Activated gamma-delta T cell treated with Interleukin-2 at 50 U/mL for 16 hours (primary cell): ENCODE measurements at places on chromosomes 1 and 21.

DNA sequence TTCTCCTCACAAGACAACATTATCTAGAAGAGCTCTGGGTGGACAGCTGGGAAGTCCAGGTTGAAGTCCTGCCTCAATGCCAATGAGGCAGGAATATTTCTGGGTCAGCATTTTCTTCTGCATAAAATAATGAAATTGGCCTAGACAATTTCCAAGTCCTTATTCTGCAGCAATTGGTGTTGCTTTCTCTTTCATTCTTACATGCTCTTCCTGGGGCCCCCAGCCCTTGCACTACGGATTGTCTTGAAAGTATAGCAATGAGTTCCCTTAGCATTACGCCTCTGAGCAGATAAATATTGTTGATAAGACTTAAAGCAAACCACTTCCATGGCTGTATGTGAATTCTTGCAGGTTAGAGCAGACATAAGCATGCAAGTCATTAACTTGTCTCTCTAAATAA is 188.5 kb downstream of the TGFBR3 start:
- peak; percentile 18 for DNase-seq

- no peak for DNase-seq
Observed at GRCh38 chr1:19665496-19666465, 1.1 kb downstream of the HTR6 start.

DNA sequence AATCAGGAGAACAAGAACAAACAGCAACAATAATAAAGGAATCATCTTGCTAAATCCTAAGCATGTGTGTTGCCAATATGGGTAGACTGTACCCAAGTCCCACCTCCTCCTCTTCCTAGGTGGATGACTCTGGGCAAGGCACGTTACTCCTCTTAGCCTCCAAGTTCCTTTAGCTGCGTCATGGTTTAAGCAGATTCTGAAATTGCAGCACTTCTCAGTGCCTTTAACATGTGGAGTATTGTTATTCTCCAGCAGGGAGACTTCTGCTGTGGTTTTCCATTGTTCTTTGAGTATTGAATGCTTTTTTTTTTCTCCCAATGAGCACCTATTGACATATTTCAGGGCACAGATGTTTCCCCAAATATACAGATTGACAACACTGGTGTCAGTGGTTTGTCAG is 15.5 kb downstream of the ARHGEF10L start:
- DNase-seq = no peak

DNA sequence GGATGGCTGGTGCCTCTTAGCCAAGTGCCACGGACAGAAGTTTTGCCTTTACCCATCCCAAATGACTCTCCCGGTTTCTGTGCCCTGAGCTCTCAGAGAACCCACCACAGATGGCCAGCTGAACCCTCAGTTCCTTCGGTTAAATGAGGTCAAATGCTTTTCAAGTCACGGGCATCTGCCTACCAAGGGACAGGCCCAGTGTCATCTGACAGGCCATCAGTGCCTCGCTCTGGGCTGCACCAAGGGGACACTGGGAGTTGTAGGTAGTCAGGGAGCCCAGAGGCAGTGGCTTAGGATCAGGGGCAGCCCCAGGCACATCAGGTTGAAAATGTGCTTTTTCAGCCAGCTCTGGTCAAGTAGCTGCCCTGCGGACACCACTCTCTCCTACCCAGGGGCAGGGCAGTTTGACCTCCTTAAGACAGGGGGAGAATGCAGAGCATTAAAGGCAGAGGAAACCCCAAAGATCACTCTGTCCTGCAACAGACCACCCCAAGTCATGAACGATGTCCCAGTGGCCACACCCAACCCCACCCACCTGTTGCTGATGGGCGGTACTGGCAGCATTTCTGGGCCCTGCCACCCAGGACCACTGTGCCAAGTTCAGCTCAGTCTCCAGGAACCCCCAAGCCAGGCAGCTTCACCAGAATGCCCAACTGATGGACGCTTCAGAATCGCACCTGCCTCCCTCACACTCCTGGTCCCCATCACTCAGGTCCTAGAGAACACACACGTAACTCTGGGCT is 60.7 kb downstream of the CASZ1 start:
- DNase-seq = no peak

DNA sequence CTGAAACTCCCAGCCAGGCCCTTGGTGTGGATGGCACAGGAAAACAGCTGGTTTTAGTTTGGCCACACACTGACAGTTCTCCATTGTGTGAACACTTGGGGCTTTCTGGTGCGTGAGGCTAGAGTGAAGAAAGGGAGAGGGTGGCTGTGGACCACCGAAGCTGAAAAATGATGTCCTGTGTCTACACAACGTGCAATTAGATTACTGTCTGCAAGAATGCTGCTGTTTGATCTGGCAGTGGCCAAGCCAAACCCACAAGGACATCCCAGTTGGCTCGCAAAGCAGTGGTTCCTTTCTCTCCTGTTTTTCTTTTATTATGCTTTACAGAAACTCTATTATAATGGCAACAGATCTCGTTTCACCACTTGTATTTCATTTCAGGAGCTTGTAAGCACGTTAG is 58.9 kb downstream of the ERG start:
- no peak for DNase-seq

DNA sequence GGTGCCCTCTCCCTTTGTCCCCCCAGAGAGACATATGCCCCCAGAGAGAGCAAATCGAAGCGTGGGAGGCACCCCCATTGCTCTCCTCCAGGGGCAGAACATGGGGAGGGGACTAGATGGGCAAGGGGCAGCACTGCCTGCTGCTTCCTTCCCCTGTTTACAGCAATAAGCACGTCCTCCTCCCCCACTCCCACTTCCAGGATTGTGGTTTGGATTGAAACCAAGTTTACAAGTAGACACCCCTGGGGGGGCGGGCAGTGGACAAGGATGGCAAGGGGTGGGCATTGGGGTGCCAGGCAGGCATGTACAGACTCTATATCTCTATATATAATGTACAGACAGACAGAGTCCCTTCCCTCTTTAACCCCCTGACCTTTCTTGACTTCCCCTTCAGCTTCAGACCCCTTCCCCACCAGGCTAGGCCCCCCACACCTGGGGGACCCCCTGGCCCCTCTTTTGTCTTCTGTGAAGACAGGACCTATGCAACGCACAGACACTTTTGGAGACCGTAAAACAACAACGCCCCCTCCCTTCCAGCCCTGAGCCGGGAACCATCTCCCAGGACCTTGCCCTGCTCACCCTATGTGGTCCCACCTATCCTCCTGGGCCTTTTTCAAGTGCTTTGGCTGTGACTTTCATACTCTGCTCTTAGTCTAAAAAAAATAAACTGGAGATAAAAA is 8.4 kb downstream of the EFNA3 start:
- no peak for DNase-seq

- peak; percentile 71 for DNase-seq
Observed at GRCh38 chr1:224623743-224624333, 7.7 kb downstream of the CNIH3 start.

GRCh38 chr1:206020393-206021007 is 3.2 kb downstream of the CTSE start:
- DNase-seq = no peak

GRCh38 chr1:64315402-64315801 is 112.0 kb downstream of the UBE2U start:
- no peak for DNase-seq

DNA sequence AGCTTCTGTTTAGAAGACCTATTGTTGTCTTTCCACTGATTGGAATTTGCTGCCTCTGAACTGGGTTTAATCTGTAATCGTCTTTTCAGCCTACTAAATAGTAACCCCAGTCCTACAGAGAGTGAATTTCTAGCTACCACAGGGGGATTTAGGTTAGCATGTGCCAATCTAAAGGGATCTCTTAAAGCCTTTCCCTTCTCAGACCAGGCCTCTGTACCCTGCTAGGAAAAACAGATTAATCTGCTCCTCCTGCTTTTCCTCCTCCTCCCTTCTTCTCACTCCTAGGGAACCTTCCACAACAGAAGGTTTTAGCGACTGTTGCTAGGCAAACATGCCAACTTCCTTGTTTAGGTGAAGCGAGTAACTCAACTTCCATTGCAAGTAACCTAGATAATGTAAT is 1.3 kb upstream of the RC3H1 start:
- DNase-seq = no peak

DNA sequence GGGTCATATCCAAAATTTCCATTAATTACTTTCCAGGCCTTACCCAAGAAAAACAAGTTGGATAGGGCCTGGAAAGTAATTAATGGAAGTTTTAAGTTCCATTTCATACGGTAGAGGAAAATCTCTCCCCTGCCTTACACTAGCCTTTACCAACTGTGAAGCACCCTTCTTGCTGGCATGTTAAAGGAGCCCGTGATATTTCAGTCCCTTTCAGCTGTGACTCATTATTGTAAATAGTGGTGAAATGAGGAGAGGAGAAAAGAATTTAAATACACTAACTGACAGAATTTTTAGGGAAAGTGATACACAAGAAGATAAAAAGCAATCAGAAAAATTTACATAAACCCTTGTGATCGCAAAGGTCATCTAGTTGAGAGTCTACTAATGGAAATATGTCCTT is 20.3 kb upstream of the KAZN start:
- no peak for DNase-seq

DNA sequence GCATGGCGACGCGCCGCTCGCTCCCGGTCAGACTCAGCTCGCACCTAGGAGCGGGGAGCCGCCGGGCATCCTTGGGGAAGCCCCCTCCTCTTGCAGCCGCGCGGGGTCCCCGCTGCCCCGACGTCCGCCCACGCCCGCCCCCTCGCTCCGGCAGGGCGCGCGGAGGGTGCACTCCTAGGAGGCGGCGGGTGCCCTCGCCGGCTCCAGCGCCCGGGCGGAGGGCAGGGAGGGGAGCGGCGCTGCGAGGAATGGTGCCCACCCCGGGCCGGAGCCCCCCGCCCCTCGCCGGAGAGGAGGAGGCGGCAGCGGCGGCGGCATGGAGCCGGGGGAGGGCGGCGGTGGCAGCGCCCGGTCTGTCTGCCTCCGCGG is 488 bp downstream of the FAM78B start:
- DNase-seq = no peak

GRCh38 chr1:41898191-41898713 is 20.5 kb downstream of the HIVEP3 start:
- peak; percentile 75 for DNase-seq

GRCh38 chr1:218686761-218687160 is 341.6 kb downstream of the TGFB2 start:
- DNase-seq = no peak

DNA sequence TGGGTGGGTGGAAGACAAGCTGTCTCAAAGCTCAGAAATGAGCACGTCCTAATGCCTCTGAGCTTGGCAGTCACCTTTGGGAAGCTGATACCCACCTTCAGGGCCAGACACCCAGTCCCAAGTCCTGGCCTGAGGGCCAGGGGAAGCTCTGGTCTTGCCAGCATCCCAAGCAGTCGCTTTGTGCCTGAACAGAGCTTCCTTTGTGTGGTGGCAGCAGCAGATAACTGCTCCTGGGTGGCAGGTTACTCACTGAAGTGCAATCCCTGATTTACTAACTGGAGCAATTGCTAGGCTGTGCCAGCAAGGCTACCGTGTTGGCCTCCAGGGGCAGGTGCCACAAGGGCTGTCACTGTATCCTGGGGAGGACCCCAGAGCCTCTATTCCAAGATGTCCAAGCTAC is 40.4 kb upstream of the GRHL3 start:
- DNase-seq = no peak

DNA sequence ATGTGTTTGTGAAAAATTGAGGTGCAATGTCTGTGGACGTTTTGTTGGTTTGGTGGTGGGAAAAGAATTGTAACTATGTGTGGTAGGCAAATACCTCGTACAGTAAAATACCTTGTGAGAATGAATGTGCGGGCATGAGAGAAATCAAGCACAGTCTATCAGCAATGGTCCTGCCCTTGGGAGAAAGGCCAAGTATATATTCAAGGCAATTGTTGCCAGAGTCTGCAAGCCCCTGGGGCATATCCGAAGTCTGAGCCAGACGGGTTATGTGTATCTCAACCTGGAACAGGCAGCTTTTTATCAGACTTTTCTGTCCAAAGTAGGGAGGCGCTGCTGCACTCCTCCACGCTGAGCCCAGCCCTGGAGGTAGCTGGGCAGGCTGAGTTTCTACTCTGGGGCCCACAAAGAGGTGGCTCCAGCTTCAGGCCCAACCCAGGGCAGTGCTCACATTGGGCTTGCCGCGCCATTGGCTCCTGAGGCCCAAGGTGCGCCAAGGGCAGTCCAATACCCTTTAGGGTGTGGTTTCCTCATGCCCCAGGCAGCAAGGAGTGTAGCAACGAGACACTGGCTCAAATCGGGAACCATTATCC is 9.4 kb upstream of the GNL2 start:
- DNase-seq = no peak

DNA sequence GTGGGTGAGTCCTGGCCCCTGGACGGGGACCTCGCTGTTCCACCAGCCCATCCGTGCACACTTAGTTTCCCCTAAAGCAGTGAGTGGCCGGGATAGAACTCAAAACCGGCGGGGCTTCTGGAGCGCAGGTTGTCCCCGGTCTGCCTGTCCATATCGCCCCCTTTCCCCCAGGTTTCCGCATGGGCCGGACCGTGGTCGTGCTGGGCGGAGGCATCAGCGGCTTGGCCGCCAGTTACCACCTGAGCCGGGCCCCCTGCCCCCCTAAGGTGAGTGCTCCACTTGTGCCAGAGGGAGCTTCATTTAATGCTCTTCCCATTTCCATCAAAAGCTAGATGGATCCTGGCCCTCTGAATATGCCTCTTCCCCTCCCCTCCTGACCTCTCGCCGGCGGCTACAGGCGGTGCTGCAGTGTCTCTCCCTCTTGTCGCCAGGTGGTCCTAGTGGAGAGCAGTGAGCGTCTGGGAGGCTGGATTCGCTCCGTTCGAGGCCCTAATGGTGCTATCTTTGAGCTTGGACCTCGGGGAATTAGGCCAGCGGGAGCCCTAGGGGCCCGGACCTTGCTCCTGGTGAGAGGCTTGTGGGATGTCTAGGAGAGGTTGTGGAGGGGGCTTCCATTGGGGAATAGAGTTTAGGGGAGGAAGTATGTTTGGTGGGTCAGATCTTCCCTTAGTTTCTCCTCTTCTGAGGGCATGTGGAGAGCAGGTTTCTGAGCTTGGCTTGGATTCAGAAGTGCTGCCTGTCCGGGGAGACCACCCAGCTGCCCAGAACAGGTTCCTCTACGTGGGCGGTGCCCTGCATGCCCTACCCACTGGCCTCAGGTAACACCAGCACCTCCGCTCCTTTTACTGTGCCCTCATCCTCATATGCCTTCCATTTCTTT is 683 bp downstream of the PPOX start:
- DNase-seq = no peak

- DNase-seq = no peak
Observed at GRCh38 chr1:205210756-205211168, 740 bp downstream of the DSTYK start.

DNA sequence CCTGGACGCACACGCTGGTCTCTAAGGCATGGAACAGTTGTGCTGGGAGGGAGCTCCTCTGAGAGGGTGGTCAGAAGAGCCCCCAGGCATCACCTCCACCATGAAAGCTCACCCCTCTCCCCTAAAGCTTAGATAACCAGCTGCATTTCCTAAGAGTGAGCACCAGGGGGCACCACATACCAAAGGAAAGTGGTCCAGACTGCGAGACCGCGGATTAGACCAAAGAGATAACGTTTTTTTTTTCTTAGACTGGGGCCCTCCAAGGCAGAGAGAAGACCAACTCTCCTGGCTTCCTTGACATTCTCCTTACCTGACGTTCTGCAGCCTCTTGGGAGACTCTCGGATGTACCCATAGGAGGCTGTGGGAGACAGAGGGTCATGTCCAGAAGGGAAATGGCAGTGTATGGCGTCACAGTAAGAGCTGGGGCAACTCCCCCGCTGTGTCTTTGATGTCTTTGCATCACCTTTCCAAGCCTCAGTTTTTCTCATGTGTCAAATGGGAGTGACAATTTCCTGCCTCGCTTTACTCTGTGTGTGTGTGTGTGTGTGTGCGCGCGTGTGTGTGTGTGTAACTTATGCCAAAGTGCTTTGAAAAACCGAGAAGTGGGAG is 12.3 kb upstream of the IFNLR1 start:
- DNase-seq = peak; percentile 74

GRCh38 chr1:35326246-35326866 is 57.8 kb downstream of the ZMYM4 start:
- DNase-seq = no peak
